ENCODE measurements at places on chromosomes 16 and 17. TPM values are rescaled to one million over a fixed set of nuclear protein-coding genes. Genes with fewer than 3 reads are reported as not detected.

DNA sequence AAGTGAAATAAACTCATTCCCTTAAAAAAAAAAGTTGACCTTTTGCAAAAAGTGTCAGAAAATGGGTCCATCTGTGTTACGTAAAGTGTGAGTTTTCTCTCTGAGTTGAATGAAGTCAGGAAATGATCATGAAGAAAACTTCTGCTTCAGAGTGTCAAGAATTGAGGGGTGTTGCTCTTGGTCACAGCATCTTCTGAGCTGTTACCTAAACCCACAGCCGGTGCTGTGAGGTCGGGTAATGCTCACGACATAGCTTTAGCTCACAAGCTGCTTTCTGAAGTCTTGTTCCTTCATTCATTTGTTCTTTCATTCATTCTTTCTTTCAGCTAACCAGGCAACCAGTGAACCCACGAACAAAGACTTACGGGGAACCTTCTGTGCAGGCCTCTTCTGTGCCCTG, 372.1 kb downstream of the CPPED1 start:
- DNase-seq: no peak

DNA sequence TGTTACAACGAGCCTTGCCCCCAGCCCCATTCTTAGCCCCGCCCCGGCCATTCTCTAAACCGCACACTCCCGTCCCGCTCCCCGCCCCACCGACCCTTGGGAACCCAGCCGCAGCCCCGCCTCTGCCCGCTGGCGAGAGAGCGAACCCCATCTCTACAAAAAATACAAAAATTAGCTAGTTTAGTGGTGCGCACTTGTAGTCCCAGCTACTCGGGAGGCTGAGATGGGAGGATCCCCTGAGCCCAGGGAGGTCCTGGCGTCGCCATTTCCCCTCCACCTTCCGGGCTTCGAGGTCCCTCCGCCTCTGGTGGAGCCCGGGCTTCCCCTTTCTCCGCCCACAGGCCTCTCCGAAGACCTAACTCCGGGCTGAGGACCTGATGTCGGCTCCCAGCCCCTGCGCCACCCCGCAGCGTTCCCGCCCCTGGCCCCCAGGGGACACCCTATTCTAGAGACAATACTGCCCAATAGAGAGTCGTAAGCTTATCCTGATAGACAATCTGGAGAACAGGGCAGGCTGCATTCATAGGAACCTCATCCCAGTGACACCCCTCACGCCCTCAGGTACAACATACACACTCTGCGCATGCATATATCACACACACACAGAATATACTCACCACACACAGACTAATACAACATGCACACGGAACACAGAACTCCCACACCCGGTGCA, 480 bp upstream of the PROCA1 start:
- DNase-seq: no peak

DNA sequence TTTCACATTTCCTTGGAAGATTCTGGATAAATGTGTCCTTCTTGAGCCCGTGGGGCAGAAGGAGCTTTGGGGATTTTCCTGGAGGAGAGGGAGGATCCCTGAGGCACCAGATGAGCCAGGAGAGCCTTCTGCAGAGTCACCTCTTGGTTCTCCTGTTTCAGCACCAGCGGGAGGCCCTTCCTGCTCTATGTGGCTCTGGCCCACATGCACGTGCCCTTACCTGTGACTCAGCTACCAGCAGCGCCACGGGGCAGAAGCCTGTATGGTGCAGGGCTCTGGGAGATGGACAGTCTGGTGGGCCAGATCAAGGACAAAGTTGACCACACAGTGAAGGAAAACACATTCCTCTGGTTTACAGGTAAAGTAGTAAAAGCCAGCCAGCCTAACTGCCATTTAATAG, 77.1 kb downstream of the ARSG start:
- DNase-seq: no peak

DNA sequence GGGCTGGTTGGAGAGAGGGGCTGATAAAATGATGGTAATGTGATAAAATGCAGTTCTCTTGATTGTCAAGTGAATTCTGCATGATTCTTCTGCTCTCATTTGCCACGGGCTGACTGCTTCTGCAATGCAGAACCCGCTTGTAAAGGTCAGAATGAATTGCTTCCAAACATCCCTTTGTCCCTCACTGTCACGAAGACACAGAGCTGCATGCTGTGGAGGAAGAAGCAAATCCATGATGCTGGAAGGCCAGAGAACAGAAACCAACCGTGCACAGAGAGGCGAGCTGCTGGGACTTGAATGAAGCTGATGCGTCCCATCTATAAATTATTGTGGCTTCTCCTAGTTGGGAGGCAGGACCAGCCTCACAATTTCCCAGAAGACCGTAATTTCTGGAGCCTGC, 171.6 kb downstream of the PRKCB start:
- DNase-seq: no peak

DNA sequence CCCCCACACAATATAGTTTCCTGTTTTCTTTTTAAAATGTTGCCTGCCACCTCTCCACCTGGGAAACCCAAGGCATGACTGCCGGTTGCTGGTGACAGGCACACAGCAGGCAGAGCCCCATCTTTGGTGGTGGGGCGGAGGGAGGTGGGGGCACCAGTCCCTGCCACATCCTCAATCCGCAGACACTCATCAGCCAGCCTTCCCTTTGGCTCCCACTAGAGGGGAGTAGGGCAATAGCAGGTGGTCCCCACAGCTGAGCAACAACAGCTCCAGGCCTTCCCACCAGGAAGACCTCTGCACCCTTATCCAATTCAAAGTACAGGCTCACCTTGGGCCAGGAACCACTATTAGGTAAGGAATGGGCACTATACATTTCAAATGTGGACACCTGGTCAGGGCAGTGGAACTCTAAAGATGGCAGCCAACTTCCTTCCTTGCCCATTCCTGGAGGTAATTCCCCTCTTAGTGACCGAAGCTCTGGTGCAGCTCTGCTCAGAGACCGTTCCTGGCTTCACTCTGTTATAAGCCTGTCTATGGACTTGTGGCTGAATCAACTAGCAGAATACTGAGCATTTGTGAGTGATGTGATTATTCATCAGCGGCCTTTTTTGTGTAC, 13.9 kb downstream of the RECQL5 start:
- DNase-seq: no peak

DNA sequence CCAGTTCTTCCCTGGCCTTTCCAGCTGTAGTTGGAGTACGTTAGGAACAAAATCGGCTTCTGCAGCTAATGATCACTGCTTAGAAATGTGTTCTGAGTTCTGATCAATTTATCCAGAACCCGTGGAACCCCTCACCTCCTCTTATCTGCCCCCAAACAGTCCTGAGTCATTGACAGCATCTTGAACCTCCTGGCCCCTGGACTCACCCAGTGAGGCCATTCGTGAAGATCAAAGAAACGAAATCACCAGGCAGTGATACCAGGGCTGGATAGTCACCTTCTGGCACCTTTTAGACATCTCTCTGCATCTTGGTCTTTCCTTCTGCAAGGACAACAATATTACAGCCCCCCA, 17.0 kb upstream of the EXOC7 start:
- no peak for DNase-seq

DNA sequence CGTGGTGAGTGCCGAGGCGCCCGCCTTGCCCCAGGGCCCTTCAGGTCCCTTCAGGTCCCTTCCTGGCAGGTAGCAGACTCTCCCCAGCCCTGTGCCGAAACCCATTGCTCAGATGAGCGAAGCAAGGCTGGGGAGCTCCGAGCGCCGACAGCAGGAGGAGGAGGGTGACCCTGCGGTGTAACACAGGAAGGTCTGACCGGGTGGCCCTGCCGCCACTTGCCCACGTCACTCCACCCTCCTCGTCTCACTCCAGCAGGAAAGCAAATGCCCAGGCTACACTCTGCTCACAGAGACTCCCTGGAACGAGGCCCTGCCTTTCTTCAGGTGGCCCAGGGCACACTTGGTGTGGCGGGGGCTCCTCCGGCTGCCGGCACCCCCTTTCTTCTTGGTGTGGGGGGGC, 57.2 kb downstream of the ACTG1 start:
- no peak for DNase-seq

DNA sequence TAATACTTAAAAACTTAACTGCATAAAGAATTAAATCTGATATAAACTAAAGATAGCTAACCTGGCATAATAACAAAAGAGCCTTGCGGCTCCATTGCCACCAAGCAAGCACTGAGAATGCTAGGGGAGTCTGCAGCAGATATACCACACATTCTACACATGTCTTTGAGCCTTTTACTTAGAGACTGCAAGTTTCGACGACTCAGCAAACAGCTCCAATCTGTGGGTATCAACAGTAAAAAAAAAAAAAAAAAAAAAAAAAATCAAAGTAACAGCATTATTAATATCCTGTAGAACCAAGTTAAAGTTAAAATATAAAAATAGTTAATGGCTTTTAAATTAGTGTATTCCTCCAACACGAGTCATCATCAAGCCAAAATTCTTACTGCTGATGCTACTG, 27.8 kb upstream of the INTS2 start:
- no peak for DNase-seq

DNA sequence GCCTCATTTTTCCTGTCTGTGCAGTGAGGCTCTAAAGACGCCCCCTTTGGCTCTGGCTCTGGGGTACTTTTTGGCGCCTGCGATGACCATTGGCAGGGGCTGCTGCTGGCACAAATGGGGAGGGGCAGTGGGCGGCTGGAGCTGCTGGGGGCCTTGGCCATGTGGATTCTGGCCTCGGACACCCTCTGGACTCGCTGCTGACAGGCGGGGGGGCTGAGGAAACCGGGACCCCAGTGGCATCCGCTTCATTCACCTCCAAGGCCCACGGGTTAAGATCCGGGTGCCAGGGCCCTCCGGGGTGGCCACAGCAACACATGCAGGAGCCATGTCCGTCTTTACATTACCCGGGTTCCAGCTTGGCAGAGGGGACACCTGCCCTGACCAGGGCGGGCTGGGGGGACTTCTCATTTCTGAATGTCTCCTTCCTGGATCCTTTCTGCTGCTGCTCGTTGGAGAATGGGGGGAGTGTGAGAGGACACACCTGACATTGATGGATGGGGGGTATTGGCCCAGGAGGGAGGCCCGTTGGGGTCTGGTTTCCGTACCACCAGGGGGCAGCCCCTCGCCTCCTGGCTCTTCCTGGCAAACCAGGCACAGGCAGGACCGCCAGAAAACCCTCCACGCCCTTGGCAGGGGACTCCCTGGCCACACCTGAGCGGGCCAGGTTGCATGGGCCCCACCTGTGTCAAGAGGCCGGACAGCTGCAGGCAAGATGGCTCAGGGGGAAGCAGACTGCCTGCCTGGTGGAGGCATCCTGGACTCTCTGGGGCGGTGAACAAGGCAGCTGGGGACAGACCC, 21.8 kb downstream of the GSE1 start:
- no peak for DNase-seq

DNA sequence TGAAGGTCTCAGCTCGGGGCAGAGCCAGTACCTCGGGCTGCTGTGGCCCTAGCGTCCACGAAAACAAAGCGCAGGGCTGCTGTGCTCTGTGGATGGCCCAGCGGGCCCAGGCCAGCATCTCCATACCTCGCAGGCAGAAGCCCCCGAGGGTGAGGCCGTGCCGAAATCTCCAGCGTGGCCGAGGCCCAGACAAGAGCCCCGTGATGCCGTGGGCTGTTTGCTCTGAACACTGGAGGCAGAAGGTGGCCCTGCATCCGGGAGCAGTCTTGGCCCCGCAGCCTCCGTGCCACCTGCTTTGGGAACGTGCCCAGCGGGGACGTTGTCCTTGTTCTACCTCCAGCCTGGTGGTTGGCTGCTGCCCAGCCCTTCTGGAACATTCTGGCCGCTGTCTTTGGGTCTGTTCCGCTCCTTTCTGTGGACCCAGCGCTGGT, 121.4 kb downstream of the BANP start:
- no peak for DNase-seq

- peak; percentile 10 for DNase-seq
Measured at GRCh38 chr17:60160829-60161501, 11.2 kb downstream of the CA4 start.

DNA sequence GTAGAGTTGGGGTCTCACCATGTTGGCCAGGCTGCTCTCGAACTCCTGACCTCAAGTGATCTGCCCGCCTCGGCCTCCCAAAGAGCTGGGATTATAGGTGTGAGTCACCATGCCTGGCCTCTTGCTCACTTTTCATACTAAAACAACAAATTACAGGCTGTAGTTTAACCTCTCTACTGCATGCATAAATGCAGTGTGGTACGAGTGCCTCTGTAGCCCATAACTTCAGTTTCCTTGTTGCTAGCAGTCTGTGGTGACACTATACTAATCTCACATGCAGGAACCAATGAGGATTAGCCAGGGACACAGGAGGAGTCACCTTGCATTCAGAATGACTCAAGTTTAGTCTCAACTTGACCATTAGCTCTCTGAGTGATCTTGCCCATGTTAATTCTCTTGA, 20.1 kb downstream of the HMOX2 start:
- DNase-seq: no peak

- no peak for DNase-seq
Measured at GRCh38 chr17:32342603-32343325, 791 bp upstream of the C17orf75 start.

DNA sequence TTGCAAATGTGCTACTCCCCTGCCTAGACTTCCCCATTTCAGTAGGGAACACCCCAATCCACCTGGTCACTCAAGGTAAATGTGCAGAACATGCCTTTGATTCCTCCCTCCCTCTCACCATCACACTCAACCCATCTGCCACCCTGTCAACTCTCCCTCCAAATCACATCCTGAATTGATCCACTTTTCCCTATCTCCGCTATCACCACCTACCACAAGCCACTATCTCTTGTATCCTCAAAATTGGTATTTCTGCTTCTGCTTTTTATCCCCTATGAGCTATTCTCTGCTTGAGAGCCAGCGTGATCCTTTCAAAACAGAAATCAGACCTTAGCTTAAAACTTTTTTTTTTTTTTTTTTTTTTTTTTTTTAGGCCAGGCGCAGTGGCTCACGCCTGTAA, 5.4 kb upstream of the NOL11 start:
- no peak for DNase-seq

DNA sequence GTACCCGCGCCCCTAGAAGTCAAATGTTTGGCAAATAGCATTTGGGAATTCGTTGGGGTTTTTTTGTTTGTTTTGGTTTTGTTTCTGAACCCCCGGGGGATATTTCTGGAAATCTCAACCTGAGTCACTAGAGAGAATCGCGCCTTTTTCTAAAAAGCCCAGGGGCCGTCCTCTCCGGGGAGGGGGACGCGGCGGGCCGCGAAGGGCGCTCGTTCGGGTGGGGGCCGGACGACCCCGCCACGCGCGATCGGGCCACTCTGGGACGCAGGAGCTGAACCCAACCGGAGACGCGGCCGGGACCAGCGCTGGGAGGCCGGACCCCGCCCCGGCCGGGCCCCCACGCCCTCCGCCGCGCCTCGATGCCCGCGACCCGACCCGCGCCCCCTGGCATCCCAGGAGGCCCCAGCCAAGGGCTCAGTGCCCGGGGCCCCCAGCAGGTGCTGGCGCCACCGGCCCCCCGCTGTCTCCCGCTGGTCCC, 302 bp downstream of the LITAF start:
- DNase-seq: no peak

PRR35 gene
- not detected for total RNA-seq

HOXB4 gene
- total RNA-seq: not detected

LRRC46 gene
- total RNA-seq: not detected

SPIRE2 gene
- total RNA-seq: 14.7 TPM

All from frontal cortex (tissue), 4 donors.